ENCODE measurements at places on chromosomes 5 and 9.

- no peak for ATAC-seq
Measured at GRCh38 chr9:73031350-73031749, 78.5 kb upstream of the ALDH1A1 start.

DNA sequence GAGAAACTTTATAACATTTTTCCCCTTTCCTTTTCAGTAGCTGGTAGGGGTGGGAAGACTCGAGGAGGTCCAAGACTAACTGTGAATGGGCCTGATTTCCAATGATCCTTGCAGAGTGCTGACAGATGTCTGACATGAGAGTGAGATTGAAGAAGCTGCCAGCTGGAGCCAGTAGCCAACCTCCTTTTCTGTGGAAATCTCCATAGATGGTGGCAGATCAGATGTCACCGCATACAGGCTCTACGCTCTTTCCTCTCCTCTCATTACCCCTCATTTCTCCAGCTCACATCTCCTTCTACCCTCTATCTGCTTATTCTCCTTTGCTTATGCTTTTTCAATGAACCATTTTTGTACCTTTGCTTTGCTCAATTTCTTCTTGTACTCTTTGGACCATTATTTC, 395.2 kb upstream of the TNC start:
- ATAC-seq, result no peak

- ATAC-seq, result no peak
Measured at GRCh38 chr9:110872920-110873319, 165.3 kb downstream of the LPAR1 start.

DNA sequence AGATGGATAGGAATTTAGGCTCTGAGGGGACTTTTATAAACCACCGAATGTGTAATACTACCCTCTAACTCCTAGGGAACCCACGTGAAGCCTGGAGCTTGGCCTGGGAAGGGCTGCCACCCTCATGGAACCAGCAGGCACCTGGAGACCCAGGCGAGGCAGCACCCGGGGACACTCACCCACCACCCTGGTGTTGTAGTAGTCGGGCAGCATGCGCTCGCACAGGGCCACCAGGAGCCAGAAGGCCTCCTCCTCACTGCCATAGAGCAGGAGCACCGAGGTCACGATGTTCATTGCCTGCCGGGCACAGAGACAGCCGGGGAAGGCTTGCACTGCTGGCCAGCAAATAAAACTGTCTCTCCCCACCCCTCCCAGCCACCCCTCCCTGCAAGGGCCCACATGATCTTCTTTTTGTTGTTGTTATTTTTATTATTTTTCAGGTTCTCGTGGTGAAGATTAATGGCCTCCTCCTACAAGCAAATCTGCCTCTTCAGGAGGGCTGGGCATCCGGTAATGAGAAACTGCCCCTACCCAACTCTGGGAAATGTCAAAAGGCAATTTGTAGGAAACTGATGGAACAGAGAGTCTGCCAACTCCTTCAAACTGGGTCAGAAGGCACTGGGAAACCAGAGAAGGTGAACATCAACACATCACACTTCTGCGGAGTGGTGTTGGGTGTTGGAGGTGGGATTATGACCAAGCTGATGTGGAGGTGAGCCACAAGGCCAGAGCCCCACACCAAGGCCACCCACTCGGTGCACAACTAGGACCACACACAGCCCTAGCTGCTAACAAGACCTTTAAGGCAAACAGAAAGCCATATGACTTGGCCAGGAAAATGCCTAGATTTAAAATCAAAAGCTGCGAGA, 17.4 kb upstream of the MRNIP start:
- ATAC-seq, result no peak

- no peak for ATAC-seq
Measured at GRCh38 chr9:37906312-37907239, 2.6 kb upstream of the SLC25A51 start.

- no peak for ATAC-seq
Measured at GRCh38 chr5:146043722-146044121, 61.7 kb downstream of the PLAC8L1 start.

DNA sequence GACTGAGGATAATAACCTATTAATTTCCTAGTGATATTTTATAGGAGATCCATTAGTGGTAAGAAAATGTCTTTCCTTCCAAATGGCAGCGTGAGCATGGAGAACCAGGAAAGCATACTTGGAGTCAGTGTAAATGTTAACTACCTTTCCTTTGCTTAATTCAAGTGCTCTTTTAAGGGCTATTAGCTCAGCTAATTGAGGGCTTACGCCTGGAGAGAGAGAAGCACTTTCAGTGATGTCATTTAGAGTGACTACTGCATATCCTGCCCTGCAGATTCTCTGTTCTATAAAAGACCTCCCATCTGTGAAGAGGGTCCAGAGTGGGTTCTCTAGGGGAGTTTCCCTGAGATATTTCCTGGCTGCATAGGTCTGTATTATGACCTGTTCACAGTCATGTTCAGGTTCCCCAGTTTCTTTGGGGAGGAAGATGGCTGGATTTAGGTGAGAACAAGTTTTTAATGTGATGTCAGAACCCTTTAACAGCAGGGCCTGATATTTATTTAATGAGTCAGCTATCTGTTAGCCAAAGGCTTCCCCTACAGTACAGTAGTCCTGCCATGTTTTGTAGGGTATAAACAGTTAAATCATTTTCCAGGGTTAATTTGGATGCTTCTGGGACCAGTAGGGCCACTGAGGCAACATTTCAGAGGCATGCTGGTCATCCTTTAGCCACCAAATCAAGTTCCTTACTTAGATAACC, 89.6 kb downstream of the TRIM36 start:
- ATAC-seq, result no peak

- ATAC-seq, result no peak
Measured at GRCh38 chr9:79700607-79701360, 129.0 kb downstream of the TLE4 start.

DNA sequence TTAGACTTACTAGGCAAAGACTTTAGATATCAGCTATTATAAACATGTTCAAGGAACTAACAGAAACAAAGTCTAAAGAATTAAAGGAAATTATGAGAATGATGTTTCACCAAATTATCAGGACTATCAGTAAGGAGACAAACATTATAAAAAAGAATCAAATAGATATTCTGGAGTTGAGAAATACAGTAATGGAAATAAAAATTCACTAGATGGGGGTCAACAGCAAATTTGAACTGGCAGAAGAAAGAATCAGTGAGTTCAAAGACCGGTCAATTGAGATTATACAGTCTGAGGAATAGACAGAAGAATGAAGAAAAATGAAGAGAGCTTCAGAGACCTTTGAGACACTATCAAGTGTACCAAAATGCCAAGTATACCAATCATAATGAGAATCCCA, 9.6 kb upstream of the IL13 start:
- no peak for ATAC-seq

DNA sequence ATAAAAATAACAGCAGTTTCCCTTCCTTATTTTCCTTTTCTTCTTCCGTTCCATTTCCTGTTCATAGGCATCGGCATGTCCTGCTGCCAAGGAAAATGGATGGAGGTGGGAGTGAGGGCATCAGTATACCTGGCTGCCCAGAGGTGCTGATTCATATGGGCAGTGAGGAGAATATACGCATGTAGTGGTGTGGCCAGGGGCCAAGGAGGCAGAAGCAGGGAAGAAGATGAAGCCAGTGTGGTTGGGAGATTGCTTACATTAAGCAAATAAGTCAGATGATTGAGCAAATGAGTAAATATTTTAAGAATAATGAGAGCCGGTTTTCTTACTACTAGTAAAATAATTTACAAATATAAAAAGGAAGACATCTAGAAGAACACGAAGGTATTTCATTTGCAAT, 344.9 kb upstream of the PAPPA start:
- ATAC-seq, result no peak

- ATAC-seq, result no peak
Measured at GRCh38 chr5:129019401-129019908, 54.2 kb downstream of the SLC27A6 start.

- ATAC-seq, result no peak
Measured at GRCh38 chr5:13785781-13786415, 158.6 kb downstream of the DNAH5 start.

GRCh38 chr9:131299961-131300347, 10.4 kb downstream of the PLPP7 start:
- ATAC-seq, result no peak

GRCh38 chr5:135154197-135154596, 120.2 kb upstream of the PITX1 start:
- no peak for ATAC-seq

DNA sequence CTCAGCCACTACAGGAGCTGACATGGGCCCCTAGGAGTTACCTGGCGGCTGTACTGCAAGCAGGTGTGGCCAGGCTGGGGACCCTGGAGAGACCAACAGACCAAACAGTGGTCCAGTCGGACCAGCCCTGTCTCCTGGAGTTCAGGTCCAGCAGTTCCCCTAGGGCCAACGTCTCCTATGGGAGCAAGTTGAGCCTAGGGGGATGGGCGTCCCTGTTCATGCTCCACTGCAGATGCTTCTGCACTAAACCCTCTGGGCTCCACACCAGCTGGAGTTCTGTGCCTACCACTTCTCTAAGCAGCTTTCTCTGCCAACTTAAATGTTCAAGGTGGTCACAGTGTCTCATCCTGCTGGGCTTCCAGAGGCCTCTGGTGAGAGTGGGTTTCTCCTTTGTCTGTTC, 20.6 kb upstream of the OMD start:
- ATAC-seq, result no peak

DNA sequence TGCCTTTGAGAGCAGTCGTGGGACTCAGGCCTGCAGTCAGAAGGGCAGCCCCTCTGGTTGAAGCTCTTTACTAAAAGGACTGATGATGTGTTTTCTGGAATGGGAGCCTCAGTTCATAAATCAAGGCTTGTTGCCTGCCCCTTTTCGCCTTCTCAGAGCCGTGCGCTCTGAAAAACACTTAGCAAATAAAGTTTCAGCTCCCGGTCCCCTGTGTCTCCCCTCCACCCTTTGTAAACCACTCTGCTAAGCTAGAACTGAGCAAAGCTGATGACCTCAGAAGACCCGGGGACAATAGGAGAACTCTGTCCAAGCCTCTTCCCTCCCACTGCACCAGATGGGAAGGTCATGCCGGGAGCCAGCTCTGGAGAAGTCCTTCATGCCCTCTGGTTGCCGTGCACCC, 39.3 kb upstream of the ADRA1B start:
- ATAC-seq, result no peak

GRCh38 chr9:78397454-78397853, 100.5 kb downstream of the PSAT1 start:
- no peak for ATAC-seq

- ATAC-seq, result no peak
Measured at GRCh38 chr5:1524799-1525623, 1.3 kb upstream of the LPCAT1 start.

- peak; percentile 75 for ATAC-seq
Measured at GRCh38 chr5:1641560-1642166, 117.9 kb upstream of the LPCAT1 start.

DNA sequence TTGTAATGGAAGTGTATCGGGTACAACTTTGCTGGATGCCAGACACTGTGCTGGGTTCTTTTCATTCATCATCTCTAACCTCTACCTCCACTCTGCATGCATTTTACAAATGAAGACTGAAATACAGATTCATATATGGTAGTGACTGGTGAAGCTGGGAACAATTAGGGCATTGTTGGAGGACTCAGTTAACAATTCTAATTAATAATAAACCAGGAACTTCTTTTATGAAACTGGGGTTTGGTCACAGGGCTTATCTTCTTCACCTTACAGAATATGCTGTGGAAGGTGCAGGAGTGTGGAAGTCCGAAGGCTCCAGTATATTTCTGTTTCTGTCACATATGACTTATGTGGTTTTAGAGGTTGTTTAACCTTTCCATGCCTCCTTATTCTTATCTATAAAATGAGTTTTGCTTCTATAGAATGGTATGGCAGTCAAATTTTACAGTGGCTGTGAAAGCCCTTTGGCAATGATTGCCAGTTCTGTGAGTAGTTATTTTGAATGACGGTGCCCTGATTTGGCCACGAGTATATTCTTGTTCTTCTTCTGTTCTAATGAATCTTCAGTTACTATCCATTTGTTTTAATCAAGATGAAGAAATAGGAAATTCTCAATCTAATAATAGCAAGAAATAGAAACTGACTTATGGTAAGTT, 284.7 kb downstream of the GABRB2 start:
- ATAC-seq, result no peak

DNA sequence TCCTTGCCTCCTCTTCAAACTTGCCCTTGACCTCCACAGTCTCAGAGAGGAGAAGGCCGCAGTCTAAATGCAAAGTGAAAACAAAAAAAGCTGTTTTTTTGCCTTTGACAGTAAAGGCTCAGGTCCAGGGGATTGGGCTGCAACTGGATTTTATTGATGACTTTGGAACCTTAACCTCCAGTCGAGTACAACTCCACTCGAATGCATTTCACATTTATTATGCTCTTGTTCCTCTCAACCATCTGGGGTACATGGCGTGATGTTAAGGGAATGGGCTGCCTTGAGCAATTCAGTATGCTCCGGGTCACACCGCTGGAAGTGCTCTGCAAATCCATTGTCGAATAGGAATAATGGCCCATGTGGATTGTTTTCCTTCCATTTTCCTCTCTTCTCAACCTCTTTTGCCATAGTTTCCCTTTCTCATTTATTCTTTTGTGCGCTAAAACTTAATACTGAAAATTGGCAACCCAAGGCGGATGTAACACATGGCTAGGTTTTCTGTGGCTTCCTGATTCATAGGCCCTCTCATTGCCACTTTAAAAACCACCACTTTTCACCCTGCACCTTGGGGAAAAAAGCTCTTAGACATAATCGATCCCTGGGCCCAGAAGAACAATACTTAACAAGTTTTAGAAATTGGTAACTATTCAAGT, 34.3 kb downstream of the ITK start:
- ATAC-seq, result peak; percentile 32

DNA sequence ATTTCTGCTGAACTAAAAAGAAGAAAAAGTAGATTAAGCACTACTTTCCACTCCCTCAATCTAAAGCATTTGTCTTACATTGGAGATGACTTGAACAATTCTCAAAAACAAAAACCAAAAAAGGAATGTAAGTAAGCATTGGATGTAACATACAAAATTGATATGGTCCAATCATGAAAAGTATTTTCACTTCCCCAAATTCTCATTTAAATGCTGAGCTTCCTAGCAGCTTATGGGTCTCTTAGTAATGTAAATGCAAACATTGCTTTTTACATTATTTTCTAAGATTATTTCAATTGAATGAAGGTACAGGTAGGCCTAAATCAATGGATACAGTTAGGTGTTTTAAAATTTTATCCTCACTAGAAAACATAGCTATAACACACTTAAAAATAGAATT, 20.0 kb downstream of the ANKH start:
- no peak for ATAC-seq

DNA sequence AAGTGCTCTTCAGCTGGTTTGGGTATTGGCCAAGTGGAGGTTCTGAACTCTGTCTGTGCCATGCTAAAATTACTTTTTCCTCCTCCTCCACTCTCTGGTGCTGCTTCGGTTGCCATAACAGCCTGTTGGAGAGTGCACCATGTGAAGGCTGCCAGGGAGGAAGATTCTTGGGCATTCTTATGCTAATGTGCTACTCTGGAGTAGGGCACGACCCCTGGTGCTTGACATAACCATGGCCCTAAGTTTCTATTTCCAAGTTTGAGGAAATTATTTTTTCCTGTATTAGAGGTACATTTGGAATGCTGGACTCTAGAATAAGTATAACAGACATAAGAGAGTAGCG, 111.6 kb downstream of the ARHGAP26 start:
- ATAC-seq, result no peak

- no peak for ATAC-seq
Measured at GRCh38 chr9:34419716-34420504, 38.5 kb downstream of the FAM219A start.

All from activated CD4-positive, CD25-positive, alpha-beta regulatory T cell treated with anti-CD3 and anti-CD28 coated beads, Interleukin-2, amount 50 U/mL, for 24 hours (primary cell).